Neural progenitor cell (in vitro differentiated cells): ENCODE measurements at places on chromosomes 5 and 9. TPM values are rescaled to one million over a fixed set of nuclear protein-coding genes. Genes with fewer than 3 reads are reported as not detected.

KCTD16 gene
- total RNA-seq, result 1.1 and 1.6 TPM in 2 replicates

PTGES gene
- total RNA-seq, result 2.3 and 2.9 TPM in 2 replicates

DNA sequence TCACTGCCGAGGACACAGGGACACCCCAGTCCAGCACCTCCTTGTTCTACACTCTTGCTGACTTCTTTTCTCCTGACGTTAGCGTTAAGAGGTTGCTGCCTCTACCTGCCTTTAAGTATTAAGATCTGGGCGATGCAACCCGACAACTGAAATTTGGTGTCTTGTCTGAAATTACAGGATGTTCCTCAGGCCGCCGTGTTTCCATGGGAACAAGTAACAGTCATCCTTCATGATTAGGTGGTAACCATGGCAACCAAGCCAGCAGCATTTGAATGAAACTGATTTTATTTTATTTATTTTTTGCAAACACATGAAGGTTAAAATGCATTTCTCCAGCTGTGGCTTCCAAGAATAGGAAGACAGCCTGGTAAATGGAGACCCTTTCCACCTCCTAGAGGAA is 20.8 kb downstream of the DAB2IP start:
- H3K4me3 ChIP-seq, result no peak overlapping the region
- DNase-seq, result no peak
- H3K27ac ChIP-seq, result no peak overlapping the region
- no peaks in the 10 kb centered on the region for H3K4me1 ChIP-seq

- H3K27ac ChIP-seq, result no peak overlapping the region
- DNase-seq, result no peak
- H3K36me3 ChIP-seq, result no peaks in the 10 kb centered on the region
- H3K27me3 ChIP-seq, result peaks cover 64% of the 10 kb centered on the region
- peaks cover 8% of the 10 kb centered on the region for H3K4me1 ChIP-seq
Observed at GRCh38 chr9:76906647-76906975, 697 bp upstream of the PRUNE2 start.

VPS13A gene
- total RNA-seq, result 39.9 and 66.8 TPM in 2 replicates

ZNG1F gene
- 7.8 and 14.2 TPM in 2 replicates for total RNA-seq
